Upper lobe of left lung (tissue), 6 donors: ENCODE measurements at places on chromosomes 12 and 14.

DNA sequence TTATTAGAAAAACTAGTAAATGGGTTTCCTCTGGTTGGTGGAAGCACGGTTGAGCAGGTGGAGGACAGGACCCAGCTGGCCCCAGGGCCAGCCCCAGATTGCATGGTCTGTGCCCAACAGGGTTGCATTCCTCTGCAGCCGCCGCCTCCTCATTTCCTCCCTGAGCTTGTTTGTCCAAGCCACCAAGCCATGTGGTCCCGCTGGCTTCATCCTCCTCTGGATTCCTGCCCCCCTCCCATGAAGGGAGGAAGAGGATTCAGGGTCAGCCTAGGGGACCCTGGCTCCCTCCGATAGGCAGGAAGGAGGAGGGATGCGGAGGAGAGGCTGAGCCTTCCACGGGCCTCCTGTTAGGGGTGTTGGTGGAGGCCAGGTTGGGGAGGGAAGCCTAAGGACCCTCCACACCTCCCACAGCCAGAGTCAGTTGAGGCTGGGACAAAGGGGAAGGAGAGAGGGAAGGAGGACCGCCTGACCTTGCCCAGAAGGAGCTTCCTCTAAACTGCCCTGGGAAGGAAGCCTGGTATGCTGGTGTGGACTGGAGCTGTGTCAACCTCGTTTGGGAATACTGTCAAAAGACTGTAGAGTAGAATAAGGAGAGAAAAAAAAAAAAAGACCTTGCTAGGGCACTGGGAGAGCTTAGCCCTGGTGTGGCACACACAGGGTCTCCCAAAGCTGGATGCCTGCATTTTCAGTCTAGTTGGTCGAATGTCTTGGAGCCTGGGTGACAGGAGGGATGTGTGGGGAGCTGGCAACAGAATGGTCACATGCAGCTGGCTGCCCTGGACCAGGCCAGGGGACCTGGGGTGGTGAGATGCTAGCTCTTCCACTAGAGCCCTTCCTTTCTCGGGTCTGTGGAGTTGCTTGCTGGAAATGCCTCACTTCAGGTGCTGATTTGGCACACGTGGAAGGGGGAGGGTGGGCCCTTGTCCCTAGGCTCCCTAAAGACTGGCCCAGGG, 42.4 kb downstream of the PLEKHG3 start:
- DNase-seq, result no peak

DNA sequence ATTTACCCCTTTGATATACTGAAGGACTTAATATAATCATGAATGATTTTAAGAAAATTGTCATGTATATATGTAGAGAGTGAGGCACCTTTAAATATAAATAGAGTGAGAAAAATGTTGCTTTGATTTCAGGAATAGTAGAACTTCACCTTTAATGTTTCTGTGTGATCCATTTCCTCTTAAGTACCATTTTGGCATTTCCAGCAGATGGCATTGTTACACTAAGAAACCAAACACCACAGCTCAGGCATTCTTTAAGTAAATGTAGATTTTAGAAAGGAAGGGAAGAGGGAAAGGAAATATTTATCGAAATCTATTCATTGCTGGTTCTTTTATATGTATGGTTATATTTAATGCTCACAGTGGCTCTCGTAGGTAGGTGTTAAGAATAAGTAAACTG, 556.7 kb upstream of the FBXO33 start:
- DNase-seq, result no peak

GRCh38 chr14:94952097-94952496, 182.2 kb upstream of the GSC start:
- DNase-seq, result no peak

- no peak for DNase-seq
Observed at GRCh38 chr14:104817930-104818713, 17.2 kb downstream of the ZBTB42 start.
